Vagina (tissue), 2 donors: ENCODE measurements at places on chromosomes 5 and 9. TPM values are rescaled to one million over a fixed set of nuclear protein-coding genes. Genes with fewer than 3 reads are reported as not detected.

DNA sequence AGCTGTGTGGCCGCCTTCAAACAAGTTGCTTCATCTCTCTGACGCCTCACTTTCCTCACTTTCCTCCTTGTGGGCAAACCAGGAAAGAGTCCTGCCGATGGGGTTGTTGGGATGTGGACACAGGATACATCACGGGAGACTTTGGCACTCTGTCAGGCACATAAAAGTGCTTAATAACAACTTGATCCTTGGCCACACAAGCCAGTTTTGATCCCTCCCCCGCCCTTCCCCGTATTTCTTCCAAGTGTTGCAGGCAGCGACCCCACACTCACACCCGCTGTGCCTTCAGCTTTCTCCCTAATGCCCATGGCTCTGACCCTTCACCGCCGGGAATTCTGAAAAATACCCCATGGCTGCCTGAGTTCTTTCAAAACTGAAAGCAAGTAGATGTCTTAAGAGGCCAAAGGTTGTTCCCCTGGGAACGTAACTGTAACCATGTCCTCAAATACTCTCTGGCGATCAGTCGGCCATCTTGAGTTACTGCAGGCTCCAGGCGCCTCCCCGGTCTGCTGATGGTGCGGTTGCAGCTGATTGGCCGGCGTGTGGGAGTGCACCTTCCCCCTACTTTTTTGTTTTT lies 59.8 kb downstream of the ARHGEF37 start:
- peaks cover 18% of the 10 kb centered on the region for H3K4me1 ChIP-seq
- peak overlapping the region; percentile 46 for H3K27ac ChIP-seq
- no peaks in the 10 kb centered on the region for H3K27me3 ChIP-seq

GRCh38 chr5:153629027-153629895 lies 138.8 kb downstream of the GRIA1 start:
- H3K4me3 ChIP-seq: no peak overlapping the region
- no peaks in the 10 kb centered on the region for H3K36me3 ChIP-seq
- H3K4me1 ChIP-seq: peaks cover 14% of the 10 kb centered on the region
- DNase-seq: no peak
- no peaks in the 10 kb centered on the region for H3K27me3 ChIP-seq

DNA sequence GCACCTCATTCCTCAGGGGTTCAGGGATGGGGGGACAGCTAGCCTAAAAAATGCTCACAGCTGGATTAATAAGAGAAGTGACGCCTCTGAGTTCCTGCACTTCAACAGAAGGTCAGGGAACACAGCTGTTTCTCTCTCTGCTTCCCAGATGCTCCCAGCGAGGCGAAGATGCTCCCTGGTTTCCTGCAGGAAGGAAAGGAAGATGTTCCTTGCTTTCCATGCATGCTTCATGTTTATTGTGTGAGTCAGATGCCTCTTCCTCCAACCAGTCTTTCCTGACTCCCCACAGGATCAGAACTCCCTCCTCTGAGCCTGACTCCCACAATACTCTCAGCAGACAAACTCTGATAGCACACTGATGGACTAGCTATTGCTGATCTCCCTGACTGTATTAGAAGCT lies 71.9 kb downstream of the MFAP3 start:
- H3K4me3 ChIP-seq: no peak overlapping the region
- no peak overlapping the region for H3K27ac ChIP-seq
- no peaks in the 10 kb centered on the region for H3K27me3 ChIP-seq

DNA sequence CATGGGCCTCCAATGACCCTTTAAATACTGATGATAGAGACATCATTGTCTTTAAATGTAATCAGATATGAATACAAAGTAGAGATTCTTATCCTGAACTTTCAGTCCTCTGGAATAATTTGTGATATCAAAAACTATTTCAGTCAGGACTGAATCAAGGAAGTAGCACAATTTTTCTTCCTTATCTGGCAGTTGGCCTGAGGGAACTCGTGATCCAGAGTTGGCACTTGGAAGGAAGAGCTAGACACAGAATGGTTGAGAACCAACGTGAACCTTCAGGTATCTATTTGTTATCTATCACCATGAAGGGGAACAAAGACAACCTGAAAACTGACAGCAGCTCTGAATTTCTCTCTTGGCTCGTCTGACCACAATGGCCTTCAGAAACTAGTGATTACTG lies 269.3 kb downstream of the PRDM9 start:
- no peaks in the 10 kb centered on the region for H3K4me1 ChIP-seq
- H3K27ac ChIP-seq: no peak overlapping the region
- H3K27me3 ChIP-seq: no peaks in the 10 kb centered on the region

DNA sequence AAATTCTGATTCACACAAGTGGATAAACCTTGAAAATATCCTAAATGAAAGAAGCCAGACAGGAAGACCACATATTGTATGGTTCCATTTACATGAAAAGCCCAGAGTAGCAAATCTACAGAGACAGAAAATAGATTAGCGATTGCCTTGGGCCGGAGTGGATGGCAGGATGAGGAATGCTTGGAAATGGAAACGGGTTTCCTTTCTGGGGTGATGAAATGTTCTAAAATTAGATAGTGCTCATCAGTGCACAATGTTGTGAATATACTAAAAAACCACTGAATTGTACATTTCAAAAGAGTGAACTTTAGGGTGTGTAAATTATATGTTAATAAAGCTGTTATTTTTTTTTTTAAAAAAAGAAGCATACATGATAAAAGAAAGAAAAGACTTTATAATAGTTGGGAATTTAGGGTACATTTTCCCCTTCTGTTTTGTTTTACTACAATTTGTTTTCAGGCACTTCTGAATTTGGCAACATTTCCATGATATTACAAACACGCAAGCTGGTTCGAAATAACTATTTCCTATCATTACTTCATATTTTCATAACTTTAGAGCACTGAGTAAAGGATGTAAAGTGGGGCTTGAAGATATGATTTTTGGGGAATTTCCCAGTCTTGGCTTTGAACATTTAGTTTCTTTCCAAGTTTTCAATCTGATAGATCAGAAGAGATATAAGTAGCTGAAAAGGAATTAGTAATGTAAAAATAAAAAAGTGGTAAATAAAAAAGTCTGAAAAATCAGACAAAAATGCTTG lies 23.9 kb downstream of the SLC35A4 start:
- no peaks in the 10 kb centered on the region for H3K36me3 ChIP-seq
- H3K27me3 ChIP-seq: no peaks in the 10 kb centered on the region
- no peak for DNase-seq
- H3K4me1 ChIP-seq: no peaks in the 10 kb centered on the region
- H3K27ac ChIP-seq: no peak overlapping the region

GRCh38 chr5:4954048-4954447 lies 186.1 kb upstream of the ADAMTS16 start:
- no peak overlapping the region for H3K27ac ChIP-seq
- no peaks in the 10 kb centered on the region for H3K36me3 ChIP-seq
- H3K4me1 ChIP-seq: no peaks in the 10 kb centered on the region
- no peaks in the 10 kb centered on the region for H3K27me3 ChIP-seq
- DNase-seq: no peak
- no peak overlapping the region for H3K4me3 ChIP-seq

DNA sequence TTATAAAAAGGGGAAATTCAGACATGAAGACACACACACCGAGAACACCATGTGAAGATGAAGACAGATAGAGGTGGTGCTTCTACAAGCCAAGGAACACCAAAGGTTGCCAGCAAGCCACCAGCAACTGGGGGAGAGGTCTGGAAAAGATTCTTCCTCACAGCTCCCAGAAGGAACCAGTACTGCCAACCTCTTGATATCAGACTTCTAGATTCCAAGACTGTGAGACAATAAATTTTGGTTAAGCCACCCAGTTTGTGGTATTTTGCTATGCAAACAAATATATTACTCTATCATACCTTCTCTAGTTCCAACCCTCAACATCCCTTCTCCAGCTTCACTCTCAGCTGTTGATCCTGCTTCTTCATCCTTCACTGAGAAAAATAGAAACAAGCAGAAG lies 451.1 kb downstream of the EBF1 start:
- no peaks in the 10 kb centered on the region for H3K4me1 ChIP-seq
- H3K4me3 ChIP-seq: no peak overlapping the region
- no peak for DNase-seq
- no peaks in the 10 kb centered on the region for H3K27me3 ChIP-seq
- no peak overlapping the region for H3K27ac ChIP-seq

- H3K27me3 ChIP-seq: no peaks in the 10 kb centered on the region
- no peak overlapping the region for H3K4me3 ChIP-seq
- no peak for DNase-seq
- no peak overlapping the region for H3K27ac ChIP-seq
- H3K4me1 ChIP-seq: no peaks in the 10 kb centered on the region
- H3K36me3 ChIP-seq: no peaks in the 10 kb centered on the region
These were observed 113.9 kb downstream of the ARRDC3 start for GRCh38 chr5:91269198-91269597.

- DNase-seq: no peak
- no peaks in the 10 kb centered on the region for H3K27me3 ChIP-seq
- H3K27ac ChIP-seq: no peak overlapping the region
- no peaks in the 10 kb centered on the region for H3K4me1 ChIP-seq
These were observed 733.9 kb downstream of the PRELID2 start for GRCh38 chr5:145101246-145101645.

- no peaks in the 10 kb centered on the region for H3K36me3 ChIP-seq
- H3K4me3 ChIP-seq: no peak overlapping the region
- no peaks in the 10 kb centered on the region for H3K4me1 ChIP-seq
- no peak overlapping the region for H3K27ac ChIP-seq
These were observed 72.0 kb downstream of the PRKACG start for GRCh38 chr9:68941780-68942459.

DNA sequence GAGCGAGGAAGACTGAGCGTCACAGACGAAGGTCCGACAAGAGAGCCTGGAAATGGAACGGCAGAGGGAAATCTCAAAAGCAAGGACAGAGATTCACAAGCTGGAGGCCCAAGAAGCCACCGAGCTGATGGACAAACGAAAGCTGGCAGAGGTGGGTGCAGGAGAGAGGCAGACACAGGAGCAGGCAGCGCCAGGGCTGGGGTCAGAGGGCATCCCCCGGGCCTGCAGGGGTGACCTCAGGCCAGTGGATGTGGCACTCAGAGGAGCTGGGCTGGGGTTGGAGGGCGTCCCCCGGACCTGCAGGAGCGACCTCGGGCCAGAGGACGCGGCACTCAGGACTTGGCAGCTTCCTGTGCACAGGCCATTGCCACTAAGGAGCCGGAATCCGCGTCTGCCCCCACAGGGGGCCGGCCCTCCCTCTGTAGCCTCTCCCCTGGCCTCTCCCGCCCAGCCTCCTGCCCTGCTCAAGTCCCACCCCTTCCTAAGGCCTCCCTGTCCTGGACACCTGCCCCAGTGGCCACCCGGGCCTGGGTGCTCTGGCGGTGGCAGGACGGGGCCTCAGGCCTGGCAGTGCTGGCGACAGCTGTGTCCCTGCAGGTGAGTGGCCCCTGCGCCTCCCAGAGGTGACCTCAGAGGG lies 40.4 kb downstream of the EXD3 start:
- H3K4me3 ChIP-seq: no peak overlapping the region
- H3K27ac ChIP-seq: no peak overlapping the region
- H3K36me3 ChIP-seq: no peaks in the 10 kb centered on the region
- H3K4me1 ChIP-seq: no peaks in the 10 kb centered on the region
- no peaks in the 10 kb centered on the region for H3K27me3 ChIP-seq

DNA sequence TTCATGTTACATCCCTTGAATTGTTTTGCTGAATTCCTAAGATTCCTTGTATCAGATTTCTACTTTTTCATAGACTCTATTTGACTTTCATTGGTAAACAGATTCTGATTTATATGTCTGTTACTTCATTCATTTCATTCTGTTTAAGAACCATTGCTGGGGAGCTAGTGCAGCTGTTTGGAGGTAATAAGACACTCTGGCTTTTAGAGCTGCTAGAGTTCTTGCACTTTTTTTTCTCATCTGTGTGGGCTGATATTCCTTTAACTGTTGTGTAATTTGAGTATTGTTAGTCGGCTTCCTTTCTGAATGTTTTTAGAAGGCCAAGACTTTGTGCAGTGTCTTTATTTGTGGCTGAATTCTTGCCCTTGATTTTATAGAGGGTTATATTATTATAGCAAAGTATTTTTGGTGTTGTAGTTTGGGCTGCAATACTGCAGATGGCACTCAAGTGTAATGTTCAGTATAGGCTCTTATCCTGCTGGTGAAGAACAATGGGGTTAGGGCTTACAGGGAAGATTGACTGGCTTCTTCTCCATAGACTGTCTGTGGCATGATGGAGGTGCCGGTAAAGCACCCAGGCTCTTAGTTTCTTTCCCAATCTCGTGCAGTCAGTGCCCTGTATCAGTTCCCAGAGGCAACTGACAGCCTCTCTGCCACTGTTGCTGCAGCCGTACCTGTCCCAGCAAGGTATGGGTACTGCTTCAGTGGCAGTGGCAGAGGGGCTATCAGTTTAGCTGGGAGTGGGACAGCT lies 162.2 kb downstream of the OXCT1 start:
- no peak overlapping the region for H3K4me3 ChIP-seq
- no peak for DNase-seq
- H3K27ac ChIP-seq: no peak overlapping the region
- no peaks in the 10 kb centered on the region for H3K27me3 ChIP-seq

GRCh38 chr5:51988634-51989033 lies 605.4 kb downstream of the ISL1 start:
- H3K27me3 ChIP-seq: no peaks in the 10 kb centered on the region
- no peaks in the 10 kb centered on the region for H3K36me3 ChIP-seq
- H3K27ac ChIP-seq: no peak overlapping the region
- H3K4me3 ChIP-seq: no peak overlapping the region
- no peaks in the 10 kb centered on the region for H3K4me1 ChIP-seq

DNA sequence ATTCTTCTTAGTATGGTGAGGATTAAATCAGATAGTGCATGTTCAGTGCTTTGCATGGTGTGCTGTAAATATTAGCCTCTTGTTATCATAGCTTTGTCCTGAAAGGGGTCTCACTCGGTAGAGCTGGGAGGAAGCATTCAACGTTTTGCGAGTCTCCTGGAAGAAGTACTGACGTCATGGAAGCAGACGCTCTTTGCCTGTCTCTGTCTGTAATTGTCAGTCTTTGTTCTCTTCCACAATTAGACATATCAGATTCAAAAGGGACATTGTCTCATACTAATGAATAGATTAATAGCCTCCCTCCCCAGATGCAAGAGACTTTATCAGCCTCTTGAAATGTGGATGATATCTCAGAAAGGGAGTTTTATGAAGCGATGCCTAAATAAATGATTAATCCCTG lies 91.8 kb upstream of the CXCL14 start:
- H3K4me1 ChIP-seq: no peaks in the 10 kb centered on the region
- H3K27me3 ChIP-seq: no peaks in the 10 kb centered on the region
- no peak for DNase-seq
- no peak overlapping the region for H3K4me3 ChIP-seq
- no peak overlapping the region for H3K27ac ChIP-seq

- H3K27ac ChIP-seq: no peak overlapping the region
- H3K4me1 ChIP-seq: no peaks in the 10 kb centered on the region
- no peaks in the 10 kb centered on the region for H3K36me3 ChIP-seq
These were observed 59.9 kb downstream of the PLK2 start for GRCh38 chr5:58399951-58400350.

- no peaks in the 10 kb centered on the region for H3K27me3 ChIP-seq
- no peaks in the 10 kb centered on the region for H3K36me3 ChIP-seq
- no peak overlapping the region for H3K27ac ChIP-seq
- H3K4me1 ChIP-seq: no peaks in the 10 kb centered on the region
- no peak for DNase-seq
- H3K4me3 ChIP-seq: no peak overlapping the region
These were observed 168.1 kb upstream of the POC5 start for GRCh38 chr5:75885321-75885720.

FAT2 gene
- total RNA-seq: 74.9 TPM

PLAC8L1 gene
- not detected for total RNA-seq

PFN3 gene
- not detected for total RNA-seq
